Activated CD8-positive, alpha-beta T cell treated with anti-CD3 and anti-CD28 coated beads, Interleukin-2, amount 10 ng/mL, durations not matched to agents 7 days and 5 days (primary cell): ENCODE measurements at places on chromosomes 1 and 21. TPM values are rescaled to one million over a fixed set of nuclear protein-coding genes. Genes with fewer than 3 reads are reported as not detected.

Gene TNFRSF18
- 17.5 TPM for total RNA-seq

Gene CD101
- 34.4 TPM for total RNA-seq

GRCh38 chr1:200275415-200275814, 134.4 kb downstream of the ZNF281 start:
- DNase-seq: no peak

GRCh38 chr1:49187056-49187455, 410.4 kb upstream of the BEND5 start:
- no peak for DNase-seq

DNA sequence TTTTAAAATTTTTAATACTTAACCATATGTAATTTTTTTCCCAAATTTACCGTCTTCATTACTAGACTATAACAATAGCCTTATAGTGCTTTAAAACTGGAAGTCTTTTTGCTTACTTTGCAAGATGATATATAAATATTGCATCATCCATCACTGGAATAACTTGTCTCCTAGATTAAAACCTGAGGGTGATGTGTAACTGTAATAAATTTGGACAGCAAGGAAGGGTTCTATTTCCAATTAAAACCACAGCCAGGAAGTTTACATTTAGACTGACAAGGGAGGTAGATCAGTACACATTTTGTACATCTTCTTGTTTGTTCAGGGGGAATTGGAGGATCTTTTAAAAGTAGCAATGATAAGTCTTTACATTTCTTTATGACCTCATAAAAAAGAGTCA, 21.9 kb downstream of the NTNG1 start:
- DNase-seq: no peak

DNA sequence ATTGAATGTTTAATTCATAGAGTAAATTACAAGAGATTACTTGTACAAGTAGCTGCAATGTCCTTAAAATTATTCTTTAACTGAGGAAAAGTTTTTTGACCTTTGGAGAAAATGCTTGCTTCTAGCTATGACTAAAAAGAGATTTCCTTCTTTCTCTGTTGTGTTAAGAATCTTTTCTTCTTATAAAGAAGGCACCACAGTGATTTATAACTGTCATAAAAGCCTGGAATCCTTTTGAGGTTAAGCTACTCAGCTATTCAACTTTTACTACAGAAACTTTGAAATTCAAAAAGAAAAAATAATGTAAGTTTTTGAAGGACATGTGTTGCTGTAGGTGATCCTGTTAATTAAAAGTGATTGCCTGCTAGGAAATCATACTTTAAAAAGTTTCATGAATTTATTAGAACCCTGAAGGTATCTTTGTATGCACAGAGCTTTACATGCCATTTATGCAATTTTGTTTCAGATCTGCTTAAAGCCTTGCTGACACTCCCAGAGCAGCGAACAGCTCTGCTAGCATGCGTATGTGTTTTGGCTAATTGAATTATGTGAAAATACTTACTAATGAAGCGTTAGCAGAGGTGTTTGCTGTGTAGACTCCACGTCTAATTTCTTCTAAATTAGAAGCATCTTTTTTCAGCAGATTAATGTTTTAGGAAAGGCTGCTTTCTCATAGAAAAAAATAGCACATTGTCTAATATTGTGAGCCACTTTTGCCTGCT, 94.7 kb upstream of the SMYD2 start:
- DNase-seq: no peak

- no peak for DNase-seq
Observed at GRCh38 chr21:26130249-26130881, 40.2 kb downstream of the APP start.

DNA sequence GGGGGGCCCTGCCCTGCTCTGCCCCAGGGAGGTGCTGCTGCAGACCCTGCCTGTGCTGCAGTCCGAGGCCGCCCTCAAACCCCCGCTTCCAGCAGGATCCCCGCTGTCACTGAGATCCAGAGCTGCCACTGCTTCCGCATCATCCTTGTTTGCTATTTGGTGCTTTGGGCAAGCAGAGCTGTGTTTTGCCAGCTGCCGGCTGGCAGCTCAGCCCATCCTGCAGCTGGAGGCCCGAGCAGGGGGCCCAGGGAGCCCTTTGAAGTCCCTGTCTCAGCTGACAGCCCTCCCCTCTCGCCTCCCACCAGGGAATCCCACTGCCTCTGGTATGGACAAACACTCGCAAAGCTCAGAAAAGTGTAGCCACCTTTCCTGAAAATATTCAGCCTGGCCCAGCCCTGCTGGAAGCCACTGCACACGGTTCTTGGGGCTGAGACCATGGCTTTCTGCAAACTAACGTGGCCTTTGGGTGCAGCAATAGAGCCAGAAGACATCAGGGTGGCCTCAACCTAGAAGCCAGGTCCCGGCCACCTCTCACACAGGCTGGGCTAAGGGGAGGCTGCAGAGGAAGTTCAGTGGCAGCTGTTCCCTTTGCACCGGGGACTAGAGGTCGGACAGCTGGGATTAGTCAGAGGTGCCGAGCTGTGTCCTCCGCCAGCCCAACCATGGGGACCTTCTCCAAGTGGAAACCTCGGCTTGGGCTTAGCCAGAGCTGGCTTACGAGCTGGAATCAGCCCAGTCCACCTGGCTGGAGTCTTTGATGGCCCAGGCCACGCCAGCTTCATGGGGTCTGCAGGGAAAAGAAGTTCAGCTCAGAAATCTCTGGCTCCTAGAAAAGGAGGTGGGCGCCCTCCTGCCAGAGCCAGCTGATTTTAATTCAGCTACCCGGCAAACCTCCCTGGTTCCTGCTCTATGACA, 107.1 kb downstream of the SPSB1 start:
- DNase-seq: no peak

DNA sequence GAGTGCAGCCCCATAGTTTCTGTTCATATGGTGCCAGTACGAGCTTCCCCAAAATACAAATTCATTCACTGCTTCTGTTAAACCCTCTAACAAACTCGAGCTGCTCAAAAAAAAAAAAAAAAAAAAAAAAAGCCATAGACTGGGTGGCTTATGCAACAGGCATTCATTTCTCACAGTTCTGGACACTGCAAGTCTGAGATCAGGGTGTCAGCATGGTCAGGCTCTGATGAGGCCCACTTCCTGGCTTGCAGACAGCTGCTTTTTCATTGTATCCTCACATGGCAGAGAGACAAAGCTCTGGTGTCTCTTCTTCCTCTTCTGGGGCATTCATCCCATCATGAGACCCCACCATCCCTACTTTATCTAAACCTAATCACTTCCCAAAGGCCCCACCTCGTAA, 121.6 kb downstream of the PTBP2 start:
- no peak for DNase-seq

DNA sequence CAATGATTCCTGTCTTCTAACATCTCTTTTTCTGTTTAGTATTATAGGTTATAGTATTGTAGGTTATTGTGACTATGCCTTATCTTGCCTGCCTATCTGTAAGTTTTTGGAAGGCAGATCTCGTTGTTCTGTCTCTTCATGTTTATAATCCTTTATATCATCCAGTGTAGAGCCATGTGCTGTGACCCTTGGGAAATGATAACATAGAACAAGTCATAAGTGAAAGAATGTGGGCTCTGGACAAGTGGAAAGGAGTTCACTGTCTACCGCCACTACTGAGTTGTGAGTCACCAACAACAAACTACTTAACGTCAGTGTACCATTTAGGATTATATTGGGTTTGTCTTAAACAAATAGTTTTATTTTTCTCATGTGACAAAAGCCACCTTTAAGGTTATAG, 139.3 kb downstream of the LYPLAL1 start:
- DNase-seq: no peak

DNA sequence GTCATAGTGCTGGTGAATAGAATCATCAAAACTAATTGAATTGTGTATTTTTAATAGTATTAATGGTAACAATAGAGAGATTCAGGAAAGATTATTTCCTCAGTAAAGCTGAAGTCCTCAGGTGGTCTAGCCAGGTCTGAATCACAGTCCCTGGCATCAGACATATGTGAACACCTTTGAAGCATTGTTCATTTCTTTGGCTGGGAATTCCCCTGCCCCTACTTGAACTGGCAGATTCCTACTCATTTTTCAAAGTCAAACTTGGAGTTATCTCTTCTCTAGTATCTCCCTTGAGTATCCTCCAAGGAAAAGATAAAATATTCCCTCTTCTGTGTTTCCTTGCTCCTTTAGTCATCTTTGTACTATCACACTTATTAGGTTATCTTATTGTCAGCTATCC, 759.8 kb downstream of the ADGRL2 start:
- no peak for DNase-seq

GRCh38 chr1:222454186-222454585, 93.7 kb downstream of the HHIPL2 start:
- DNase-seq: no peak

GRCh38 chr21:26167593-26167992, 3.0 kb downstream of the APP start:
- no peak for DNase-seq

- no peak for DNase-seq
Observed at GRCh38 chr1:116853680-116854402, 55.9 kb upstream of the PTGFRN start.

DNA sequence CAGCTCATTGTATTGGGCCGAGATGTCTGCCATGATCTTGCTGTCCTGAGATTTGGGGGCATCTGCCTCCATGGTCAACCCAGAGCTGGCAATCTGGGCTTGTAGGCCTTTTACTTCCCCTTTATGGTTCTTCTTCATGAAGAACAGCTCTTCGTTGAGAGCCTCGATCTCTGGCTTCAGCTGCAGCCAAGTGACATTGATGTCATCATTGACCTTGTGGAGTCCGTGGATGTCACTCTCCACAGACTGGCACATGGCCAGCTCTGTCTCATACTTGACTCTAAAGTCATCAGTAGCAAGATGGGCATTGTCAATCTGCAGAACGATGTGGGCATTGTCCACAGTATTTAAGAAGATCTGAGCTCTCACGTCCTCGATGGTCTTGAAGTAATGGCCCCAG, 29.2 kb downstream of the RAP1A start:
- no peak for DNase-seq
